Ascending aorta (tissue), 2 donors: ENCODE measurements at places on chromosomes 1 and 21. TPM values are rescaled to one million over a fixed set of nuclear protein-coding genes. Genes with fewer than 3 reads are reported as not detected.

The TNFRSF4 gene
- total RNA-seq: 4.8 TPM

The VANGL2 gene
- 0.96 TPM for total RNA-seq

The SSU72 gene
- total RNA-seq: 50.1 TPM

DNA sequence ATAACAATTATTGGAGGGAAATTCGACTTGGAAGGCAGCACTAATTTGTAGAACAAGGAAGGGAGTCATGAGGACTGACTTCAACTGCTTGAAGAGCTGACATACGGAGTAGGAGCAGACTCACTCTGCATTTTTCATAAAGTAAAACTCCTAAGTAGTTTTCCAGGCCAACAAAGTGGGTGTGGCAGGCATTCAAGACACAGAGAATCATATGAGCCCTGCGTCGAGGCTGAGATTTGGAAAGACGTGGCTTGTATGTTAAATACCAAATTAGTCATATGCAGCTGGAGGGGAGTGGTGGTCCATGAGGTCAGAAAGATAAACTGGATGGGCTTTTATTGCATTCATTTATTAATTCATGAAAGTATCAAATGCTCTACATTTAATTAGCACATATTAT is 255.7 kb upstream of the JUN start:
- H3K36me3 ChIP-seq: no peaks in the 10 kb centered on the region
- no peak overlapping the region for H3K4me3 ChIP-seq

- no peaks in the 10 kb centered on the region for H3K27me3 ChIP-seq
- H3K4me1 ChIP-seq: no peaks in the 10 kb centered on the region
- no peak overlapping the region for H3K27ac ChIP-seq
- no peak overlapping the region for H3K4me3 ChIP-seq
Observed at GRCh38 chr1:12774801-12775345, 1.3 kb downstream of the PRAMEF12 start.

GRCh38 chr1:191870490-191870889 is 287.8 kb upstream of the RGS18 start:
- H3K27ac ChIP-seq: no peak overlapping the region
- H3K4me1 ChIP-seq: no peaks in the 10 kb centered on the region
- no peak for DNase-seq
- no peaks in the 10 kb centered on the region for H3K36me3 ChIP-seq
- no peaks in the 10 kb centered on the region for H3K27me3 ChIP-seq
- H3K4me3 ChIP-seq: no peak overlapping the region

DNA sequence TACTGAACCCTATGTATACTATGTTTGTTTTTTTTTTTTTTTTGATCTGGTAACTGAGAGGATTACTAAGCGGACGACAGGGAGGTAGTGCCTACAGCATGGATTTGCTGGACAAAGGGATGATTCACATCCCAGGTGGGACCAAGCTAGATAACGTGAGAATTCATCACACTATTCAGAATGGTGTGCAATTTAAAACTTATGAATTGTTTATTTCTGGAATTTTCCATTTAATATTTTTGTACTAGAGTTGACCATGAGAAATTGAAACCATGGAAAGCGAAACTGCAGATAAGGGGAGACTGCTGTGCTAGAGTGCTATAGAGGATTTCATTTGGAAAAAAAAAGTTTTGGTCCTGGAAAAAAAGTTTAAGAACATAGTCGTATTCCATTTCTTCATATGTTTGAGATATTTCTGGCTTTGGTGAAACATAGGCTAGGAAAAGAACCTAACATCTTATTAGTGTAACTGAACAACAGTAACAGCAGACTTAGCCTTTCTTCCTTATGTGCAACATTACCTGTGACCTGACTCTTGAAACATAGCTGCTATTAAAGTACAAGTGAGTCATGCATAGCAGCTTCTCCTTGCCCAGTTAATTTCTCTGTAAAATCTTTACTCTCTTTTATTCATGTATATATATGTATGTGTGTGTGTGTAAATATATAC is 202.5 kb downstream of the FGGY start:
- H3K4me1 ChIP-seq: peaks cover 2% of the 10 kb centered on the region
- H3K27me3 ChIP-seq: no peaks in the 10 kb centered on the region
- no peak overlapping the region for H3K27ac ChIP-seq
- no peaks in the 10 kb centered on the region for H3K36me3 ChIP-seq
- DNase-seq: no peak

- H3K4me3 ChIP-seq: peak overlapping the region; percentile 73
- H3K36me3 ChIP-seq: no peaks in the 10 kb centered on the region
- no peaks in the 10 kb centered on the region for H3K4me1 ChIP-seq
- no peaks in the 10 kb centered on the region for H3K27me3 ChIP-seq
- DNase-seq: no peak
Observed at GRCh38 chr1:8525216-8525557, 207.3 kb downstream of the SLC45A1 start.

DNA sequence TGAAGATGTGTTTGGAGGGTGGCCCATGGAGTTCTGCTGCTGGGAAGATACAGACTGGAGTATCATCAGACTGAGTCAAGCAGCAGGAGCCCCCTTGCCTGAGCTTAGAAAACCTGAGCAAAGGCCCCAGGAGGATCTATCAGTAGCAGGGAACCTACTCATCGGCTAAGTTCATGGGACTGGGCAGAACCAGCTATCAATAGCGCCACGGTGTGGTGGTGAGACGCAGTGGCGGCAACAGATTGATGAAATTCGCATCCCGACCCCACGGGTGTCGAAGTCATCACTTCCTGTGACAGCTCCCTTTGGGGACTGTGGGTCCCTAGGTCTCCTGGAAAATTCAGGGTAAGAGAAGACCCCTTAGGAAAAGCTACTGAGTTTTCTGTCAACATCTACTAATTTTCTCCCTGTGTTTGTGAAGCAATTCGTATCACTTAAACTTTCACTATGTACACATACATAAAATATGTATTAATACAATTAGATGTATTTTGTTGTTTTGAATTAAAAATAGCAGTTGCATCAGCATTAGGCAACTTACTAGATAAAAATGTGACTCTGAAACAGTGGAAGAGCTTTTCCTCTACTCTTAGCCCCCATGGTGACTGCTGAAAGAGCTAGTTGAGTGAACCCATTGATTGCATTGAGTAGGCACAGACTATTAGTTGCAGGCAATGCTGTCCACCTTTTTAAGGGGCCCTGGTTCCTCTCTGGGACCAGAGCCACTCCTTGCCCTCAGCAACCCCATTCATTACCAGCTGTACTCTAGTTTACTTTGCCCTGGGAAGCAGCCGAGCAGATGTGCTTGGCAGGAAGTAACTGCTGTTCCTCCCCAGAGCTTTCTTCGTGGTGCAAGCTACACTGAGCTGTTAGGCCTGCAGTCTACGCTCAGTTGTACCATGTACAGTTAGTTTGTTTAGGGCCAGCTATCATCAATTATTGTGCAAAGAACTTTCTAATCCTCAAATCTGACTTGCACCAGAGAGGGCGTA is 7.3 kb upstream of the CACNA1S start:
- H3K36me3 ChIP-seq: no peaks in the 10 kb centered on the region
- no peak for DNase-seq
- no peaks in the 10 kb centered on the region for H3K4me1 ChIP-seq
- no peak overlapping the region for H3K27ac ChIP-seq

DNA sequence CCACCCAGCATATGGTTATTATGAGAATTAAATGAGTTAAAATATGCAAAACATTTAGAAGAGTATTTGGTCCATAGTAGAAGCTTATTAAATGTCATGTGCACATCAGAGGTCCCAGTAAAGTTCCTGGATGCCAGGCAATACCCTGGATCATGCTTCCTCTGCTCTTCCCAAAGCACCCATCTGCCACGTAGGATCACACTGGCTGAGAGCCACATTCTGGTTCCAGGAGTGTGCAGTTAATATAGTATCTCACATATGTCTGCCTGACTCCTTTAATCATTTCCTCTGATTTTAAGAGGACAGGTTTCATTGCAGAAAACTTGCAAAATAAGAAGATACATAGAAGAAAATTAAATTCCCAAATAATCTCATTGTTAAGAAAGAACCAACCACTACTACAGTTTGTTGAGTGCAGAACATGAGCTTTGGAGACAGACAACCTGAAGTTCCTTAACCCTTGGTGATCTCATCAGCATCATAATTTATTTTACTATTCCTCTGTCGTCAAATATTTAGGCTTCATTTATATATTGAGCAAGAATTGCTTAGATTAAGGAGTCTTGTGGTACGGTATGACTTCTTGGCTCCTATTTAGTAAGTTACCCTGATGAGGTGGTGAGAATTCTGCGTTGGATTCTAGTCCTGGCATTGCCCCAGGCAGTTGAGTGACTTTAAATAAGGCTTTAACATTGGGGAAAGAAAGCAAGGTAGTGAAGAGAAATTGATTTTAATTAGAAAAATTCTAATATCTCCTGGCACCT is 12.3 kb downstream of the SGIP1 start:
- H3K27me3 ChIP-seq: no peaks in the 10 kb centered on the region
- H3K4me3 ChIP-seq: no peak overlapping the region
- no peaks in the 10 kb centered on the region for H3K36me3 ChIP-seq
- DNase-seq: no peak
- peaks cover 5% of the 10 kb centered on the region for H3K4me1 ChIP-seq

DNA sequence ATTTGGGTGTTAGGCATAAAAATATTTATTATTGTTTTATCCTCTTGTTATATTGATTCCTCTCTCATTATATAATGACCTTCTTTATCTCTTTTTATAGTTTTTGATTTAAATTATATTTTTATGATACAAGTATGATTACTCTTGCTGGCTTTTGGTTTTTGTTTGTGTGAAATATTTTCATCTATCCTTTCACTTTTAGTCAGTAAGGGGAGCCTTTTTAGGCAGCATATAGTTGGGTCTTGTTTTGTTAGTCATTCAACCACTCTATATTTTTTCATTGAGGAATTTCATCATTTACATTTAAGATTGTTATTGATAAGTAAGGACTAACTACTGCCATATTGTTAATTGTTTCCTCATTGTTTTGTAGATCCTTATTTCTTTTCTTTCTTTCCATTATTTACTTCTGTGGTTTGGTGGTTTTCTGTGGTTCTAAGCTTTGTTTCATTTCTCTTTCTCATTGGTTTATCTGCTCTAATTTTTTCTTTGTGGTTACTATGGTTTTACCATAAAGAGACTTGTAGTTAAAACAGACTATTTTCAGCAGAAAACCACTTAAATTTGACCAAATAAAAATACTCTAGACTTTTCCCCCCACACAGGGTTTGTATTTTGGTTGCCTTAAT is 593.1 kb downstream of the NUF2 start:
- no peak for DNase-seq
- no peaks in the 10 kb centered on the region for H3K27me3 ChIP-seq
- no peaks in the 10 kb centered on the region for H3K4me1 ChIP-seq
- H3K4me3 ChIP-seq: no peak overlapping the region
- H3K36me3 ChIP-seq: no peaks in the 10 kb centered on the region

GRCh38 chr1:164519426-164519825 is 39.6 kb upstream of the PBX1 start:
- H3K27ac ChIP-seq: no peak overlapping the region
- H3K4me3 ChIP-seq: no peak overlapping the region
- no peak for DNase-seq
- H3K36me3 ChIP-seq: no peaks in the 10 kb centered on the region
- no peaks in the 10 kb centered on the region for H3K27me3 ChIP-seq
- no peaks in the 10 kb centered on the region for H3K4me1 ChIP-seq

- no peak overlapping the region for H3K4me3 ChIP-seq
- DNase-seq: no peak
- H3K4me1 ChIP-seq: no peaks in the 10 kb centered on the region
- H3K27me3 ChIP-seq: no peaks in the 10 kb centered on the region
- no peak overlapping the region for H3K27ac ChIP-seq
- H3K36me3 ChIP-seq: no peaks in the 10 kb centered on the region
Observed at GRCh38 chr1:21563971-21564370, 54.7 kb downstream of the ALPL start.

DNA sequence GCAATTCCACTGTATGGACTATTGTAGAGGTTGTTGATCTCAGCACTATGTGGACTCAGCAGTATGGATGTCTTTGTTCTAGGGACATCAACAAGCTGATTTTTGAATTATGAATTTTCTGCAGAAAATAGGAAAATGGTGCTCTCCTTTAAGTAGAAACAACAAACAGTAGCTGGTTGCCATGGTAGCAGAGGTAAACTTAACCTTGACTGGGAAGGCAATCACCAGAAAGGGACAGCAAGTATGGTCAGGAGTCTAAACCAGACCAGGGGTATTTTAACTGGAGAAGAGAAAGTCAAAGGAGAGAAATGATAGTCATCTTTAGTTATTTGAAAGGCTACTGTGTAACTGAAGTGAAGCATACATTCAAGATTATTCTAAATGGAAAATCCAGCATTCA is 22.3 kb downstream of the WLS start:
- H3K4me1 ChIP-seq: peaks cover 2% of the 10 kb centered on the region
- no peak overlapping the region for H3K27ac ChIP-seq
- no peak for DNase-seq
- H3K4me3 ChIP-seq: no peak overlapping the region
- no peaks in the 10 kb centered on the region for H3K36me3 ChIP-seq

DNA sequence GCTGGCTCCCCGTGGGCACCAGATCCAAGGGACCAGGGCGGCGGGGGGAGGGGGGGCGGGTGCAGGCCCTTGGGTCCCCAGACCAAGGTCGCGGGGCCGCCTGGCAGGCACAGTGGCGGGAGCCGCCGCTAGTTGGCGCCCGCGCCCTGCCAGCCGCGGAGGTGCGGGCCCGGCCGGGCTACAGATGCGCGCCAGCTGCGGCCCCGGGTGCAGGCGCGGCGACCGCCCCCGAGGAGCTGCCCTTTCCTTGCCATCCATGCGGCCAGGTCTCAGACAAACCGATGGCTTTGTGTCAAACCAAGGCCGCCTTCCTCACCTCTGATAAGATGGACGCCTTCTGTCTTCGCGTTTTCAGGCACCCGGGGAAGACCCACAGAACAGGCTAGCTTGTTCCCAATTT is 2.2 kb upstream of the RUNX3 start:
- H3K4me3 ChIP-seq: peak overlapping the region; percentile 60
- no peaks in the 10 kb centered on the region for H3K36me3 ChIP-seq
- H3K4me1 ChIP-seq: no peaks in the 10 kb centered on the region
- no peak for DNase-seq

DNA sequence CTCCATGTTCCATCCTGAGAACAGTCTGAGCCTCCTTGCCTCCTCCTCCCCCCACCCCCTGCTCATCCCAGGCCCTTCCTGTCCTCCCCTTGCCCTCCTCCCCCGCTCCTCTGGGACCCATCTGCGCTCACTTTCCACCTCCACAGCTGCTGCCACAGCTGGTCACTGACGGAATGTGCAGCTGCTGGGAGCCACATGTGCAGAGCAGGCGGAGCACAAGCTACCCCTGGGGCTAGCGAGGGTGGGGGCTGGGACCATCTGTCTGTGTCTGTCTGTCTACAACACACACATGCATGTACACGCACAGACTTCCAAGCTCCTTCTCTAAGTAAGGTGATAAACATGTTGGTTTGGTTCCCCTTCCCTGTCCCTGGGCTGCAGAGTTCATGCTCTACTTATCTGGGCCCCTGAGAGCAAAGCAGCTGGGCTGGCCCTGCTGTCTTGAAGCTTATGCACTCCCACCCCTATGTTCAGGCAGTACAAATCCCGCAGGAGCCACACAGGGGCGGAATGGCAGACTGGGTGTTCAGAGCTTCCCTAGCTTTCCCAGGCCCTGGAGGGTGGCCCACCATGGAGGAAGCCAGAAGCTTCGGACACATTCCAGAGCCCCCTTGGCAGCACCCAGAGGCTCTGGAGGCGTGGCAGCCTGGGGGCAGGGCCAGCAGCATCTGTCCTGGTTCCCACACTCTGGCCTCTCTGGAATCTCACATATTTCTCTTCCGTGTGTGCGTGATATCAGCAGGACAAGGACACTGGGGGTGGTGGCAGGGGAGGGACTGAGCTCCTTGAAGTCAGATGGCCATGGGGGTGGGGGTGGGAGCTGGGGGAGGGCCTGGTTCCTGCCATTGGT is 7.0 kb upstream of the HEYL start:
- H3K27ac ChIP-seq: peak overlapping the region; percentile 98
- H3K27me3 ChIP-seq: no peaks in the 10 kb centered on the region
- H3K4me3 ChIP-seq: no peak overlapping the region
- H3K4me1 ChIP-seq: peaks cover 6% of the 10 kb centered on the region
- H3K36me3 ChIP-seq: no peaks in the 10 kb centered on the region
- DNase-seq: no peak
